ENCODE measurements at places on chromosomes 3 and 15. TPM values are rescaled to one million over a fixed set of nuclear protein-coding genes. Genes with fewer than 3 reads are reported as not detected.

The CAND2 gene
- total RNA-seq = 6.1 TPM

The ADPRH gene
- total RNA-seq = 3.0 TPM

DNA sequence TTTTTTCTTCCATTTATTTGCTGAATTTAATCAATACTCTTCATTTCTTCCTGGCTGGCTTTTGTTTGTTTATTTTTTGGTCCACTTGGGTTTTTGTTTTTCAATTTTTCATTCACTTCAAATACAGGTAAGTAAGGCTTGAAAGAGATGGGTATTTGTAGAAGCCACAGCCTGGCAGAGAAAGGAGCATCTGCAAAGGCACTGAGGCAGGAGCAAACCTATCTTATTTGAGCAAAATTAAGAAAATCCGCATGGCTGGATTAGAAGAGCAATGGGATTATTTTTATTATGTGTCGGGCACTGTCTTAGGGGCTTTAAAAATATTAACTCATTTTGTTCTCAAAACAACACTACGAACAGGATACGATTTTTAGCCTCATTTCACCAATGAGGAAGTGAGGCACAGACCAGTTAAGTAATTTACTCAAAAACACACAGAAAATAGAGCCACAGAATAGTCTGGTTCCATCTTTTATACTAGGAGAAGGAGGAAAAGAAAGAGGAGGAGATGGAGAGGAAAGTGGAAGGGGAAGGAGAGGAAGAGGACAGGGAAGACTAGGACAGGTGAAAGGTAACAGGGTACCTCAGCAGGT, 35.1 kb upstream of the CCDC80 start:
- no peak for DNase-seq

- DNase-seq = peak; percentile 73
These were observed 244.5 kb downstream of the CD47 start for GRCh38 chr3:107846279-107846852.
